Nucleus accumbens (tissue), 56 donors: ENCODE measurements at places on chromosomes 12 and 14.

- DNase-seq = no peak
These were observed 16.0 kb downstream of the FIGNL2 start for GRCh38 chr12:51832354-51833107.

DNA sequence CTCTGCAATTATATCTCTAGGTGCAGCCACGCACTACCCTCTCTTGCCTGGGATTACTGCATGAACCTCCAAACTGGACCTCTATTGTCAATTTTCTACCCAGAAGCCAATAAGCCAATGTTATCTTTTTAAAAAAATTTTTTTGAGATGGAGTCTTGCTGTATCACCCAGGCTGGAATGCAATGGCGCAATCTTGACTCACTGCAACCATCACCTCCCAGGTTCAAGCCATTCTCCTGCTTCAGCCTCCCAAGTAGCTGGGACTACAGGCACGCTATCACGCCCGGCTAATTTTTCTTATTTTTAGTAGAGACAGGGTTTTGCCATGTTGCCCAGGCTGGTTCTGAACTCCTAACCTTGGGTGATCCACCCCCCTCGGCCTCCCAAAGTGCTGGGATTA lies 11.2 kb upstream of the PXN start:
- no peak for DNase-seq

GRCh38 chr12:105986779-105987684 lies 151.7 kb downstream of the NUAK1 start:
- no peak for DNase-seq

DNA sequence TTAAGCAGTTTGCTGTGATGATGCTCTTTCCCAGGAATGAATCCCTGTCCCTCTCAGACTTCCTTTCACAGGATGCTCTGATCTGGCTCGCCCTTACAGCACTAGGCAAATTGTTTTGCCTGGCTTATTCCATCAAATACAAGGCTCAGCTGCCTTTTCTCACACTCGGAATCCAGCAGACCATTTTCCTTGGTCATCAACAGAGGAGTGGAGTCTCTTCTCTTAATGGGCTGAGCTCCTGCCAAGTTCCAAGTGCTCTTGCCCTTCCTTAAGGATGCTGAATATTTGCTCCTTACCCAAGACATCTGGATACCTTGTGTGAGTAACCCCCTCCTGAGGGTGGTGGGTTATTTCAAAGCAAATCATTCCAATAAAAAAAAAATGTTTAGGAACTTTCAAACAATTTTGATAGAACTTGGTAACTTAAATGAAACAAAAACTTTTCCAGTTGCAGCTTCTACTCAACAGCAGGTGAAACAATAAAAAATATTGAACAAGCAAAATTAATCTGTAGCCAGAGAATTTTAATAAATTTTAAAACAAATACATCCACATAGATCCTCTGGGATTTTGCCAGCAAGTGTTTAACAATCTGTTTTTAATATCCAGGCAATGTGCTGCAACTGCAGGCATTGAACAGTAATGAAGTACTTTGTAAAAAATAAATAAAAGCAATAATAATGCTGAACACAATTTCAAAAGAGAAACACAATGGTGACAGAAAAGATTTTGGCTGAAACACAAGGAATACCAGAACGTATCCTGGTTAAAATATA lies 264.0 kb upstream of the FAR2 start:
- DNase-seq = no peak

DNA sequence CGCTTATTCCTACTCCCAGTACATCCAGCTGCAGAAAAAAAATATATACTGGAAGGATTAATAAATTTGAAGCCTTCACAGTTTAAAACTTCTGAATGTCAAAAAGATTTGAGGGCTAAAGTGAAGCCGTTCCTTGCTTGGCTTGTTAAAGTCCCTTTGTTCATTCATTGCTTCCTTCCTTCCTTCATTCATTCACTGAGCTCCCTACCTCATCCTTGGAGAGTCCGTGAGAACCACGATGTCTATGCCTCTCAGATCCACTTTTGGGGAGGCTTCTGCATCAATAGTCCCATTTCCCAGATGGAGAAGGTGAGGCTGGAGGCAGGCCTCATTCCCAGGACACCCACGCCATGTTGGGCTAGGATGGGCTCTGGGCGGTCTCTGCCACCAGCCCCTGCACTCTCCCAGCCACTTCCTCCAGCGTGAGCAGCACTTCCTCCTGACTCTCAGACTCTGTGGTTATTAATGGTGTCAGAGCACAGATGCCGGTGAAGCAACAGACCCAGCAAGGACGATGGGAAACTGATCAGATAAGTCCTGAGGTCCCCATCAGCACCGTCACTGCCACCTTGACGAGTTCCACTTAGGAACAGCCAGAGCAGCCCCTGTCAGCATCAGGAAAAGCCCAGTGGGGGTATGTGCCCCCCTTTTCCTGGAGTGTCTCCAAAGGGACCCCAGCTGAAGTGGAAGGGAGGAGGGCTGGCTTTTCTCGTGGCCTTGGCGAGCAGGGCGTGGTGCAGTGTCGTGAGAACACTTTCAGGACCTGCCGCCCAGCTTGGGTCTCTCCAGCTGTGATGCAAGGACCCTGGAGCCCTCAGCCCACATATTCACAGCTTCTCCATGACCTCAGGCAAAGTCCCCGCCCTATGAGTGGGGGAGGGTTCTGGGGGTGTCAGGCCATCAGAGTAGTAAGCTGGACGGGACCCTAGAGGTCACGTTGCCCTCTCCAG lies 21.2 kb downstream of the ASB2 start:
- no peak for DNase-seq

DNA sequence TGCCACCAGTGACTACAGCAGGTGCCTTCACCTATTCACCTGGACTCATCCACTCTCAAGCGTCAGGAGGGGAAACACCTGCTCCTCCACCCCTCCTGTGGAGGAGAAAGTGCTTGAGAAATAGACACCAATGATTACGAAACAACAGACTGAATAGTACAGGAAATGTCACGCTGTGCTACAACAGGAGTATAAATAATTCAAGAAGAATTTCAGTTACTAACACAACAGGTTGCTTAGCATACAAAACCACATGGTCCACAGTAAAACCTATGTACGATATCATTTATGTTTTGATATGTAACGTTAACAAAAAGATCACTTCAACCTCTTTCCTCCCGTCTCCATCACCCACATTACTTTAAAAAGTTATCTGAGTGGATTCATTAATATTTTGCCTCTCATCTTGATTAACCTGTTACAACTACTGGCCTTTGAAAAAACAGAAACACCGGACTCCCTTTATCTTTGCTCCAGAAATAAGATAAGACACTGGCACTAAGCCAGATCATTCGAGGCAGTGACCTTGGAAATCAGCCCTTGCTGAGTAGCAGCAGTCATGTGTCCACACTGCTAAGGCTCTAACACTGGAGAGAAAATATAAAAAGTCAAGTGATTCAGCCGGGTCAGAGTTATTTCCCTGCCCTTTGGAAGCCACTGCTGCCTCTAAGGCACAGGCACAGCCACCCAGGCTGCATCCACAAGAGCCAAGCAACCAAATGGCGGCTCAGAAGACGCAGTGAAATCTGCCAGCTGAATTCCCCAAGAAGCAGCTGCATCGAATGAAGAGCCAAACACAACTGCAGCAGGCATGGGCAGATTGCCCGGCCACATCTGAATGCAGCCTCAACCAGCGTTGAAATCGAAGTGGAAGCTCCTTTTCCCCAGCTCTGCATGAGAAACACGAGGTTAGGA lies 40.9 kb downstream of the NT5DC3 start:
- peak; percentile 20 for DNase-seq

GRCh38 chr12:31205054-31205453 lies 120.9 kb downstream of the SINHCAF start:
- no peak for DNase-seq

- no peak for DNase-seq
These were observed 332.4 kb downstream of the NUAK1 start for GRCh38 chr12:105806400-105806770.

GRCh38 chr14:103679351-103679750 lies 35.9 kb downstream of the XRCC3 start:
- no peak for DNase-seq

DNA sequence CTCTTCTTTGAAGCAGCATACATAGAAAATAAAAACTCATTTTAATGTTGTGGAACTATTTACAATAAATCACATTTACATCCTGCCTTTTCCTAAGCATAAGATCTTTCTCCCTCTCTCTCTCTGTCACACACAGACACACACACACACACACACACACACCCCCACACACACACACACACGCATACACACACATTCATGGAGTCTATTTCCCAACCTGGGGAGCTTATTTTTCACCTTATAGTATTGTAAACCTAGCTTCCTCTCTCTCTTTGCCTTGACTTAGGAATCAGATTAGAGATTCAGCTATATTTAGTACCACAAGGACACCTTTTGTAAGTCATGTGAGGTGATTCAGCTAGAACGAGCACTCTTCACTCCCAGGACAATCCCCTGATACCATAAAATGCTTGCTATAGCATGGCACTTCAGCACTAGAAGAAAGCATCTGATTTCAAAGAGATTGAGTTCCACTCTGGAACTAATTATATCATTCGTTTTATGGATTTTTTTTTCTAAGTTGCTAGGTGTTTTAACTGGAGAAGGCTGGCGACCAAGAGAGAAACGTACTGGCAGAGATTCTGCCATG lies 23.6 kb downstream of the TMEM30B start:
- no peak for DNase-seq

DNA sequence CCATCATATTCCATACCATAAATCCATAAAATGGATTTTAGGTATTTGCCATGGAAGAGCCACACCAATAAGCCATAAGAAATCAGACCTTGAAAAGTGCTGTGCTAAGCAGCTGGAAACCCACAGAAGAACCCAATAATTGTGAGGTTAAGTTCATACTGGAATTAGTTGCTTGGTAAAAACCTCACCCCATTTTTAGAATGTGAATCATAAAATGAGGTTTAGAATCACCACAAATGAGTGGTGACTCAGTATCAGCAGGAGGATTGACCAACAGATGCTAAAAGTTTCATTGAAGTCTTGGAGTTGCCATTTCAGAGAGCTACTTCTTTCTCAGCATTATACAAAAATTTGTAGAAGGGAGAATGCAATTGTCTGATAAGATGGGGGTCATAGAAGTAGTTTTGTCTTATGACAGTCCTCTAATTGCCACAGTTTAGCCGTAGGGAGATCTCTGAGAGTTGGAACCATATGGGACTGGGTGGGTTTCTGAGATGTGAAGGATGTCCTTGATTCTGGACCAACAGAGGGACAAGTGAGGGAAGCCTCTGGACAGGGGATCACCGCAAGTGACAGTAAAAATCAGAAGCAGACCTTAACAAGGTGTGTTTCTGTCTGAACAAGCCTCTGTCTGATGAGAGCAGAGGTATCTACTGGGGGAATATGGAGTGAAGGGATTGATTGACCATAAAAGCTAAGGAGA lies 1.4 kb upstream of the STON2 start:
- DNase-seq = no peak

GRCh38 chr12:54471793-54472192 lies 1.6 kb downstream of the GTSF1 start:
- DNase-seq = no peak

DNA sequence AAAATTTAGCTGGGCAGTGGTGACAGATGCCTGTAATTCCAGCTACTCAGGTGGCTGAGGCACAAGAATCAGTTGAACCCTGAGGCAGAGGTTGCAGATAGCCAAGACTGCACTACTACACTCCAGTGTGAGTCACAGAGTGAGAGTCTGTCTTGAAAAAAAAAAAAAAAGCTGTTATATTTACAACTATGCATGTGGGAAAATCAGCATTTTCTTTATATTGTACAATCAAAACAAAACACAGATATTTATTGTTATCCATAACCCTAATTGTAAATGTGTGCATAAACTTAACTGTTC lies 12.5 kb downstream of the C1R start:
- DNase-seq = no peak

DNA sequence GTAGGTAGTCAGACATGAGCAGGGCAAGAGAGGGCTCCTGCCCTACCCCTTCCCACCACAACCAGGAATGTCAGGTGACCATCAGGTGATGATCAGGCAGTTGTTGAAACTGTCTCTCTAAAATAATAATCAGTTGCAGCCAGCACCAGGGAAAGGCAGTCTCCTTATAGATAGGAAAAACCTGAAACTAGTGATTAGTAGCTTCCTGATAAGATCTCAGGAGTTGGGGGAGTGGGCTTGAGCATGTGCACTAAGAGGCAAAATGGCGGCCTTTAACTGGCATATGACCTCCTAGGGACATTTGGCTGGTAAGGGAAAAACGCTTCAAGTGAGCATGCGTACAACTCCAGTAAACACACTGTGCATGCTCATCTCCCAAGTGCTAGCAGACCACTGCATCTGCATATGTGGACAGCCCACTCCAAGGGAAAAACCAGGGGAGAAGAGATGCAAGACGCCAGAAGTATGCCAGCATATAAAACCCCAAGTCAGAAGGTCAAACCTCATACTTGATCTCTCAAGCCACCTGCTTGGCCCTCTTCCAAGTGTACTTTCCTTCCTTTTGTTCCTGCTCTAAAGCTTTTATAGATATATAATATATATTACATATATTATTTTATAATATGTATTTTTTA lies 37.1 kb downstream of the TGFB3 start:
- DNase-seq = no peak

DNA sequence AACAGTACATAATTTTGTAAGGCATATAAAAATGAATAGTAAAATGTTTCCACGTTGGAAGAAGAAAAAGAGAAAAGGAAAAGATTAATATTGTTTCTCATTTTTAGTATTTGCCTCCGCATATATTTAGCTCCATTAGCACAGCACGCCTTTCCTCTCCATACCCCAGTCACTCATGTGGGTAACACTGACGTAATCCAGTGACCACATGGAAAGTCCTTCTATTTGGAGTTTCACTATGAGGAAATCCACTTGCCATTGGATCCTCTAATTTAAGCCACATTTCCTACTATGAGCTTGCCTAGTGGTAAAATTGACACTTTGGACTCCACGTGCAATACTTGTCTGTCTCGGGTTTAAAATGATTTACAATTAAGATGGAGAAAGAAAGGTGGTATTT lies 5.7 kb upstream of the SLCO1A2 start:
- no peak for DNase-seq

GRCh38 chr12:98743362-98743953 lies 98.4 kb downstream of the APAF1 start:
- peak; percentile 22 for DNase-seq

GRCh38 chr12:40534828-40535227 lies 157.4 kb upstream of the CNTN1 start:
- no peak for DNase-seq

DNA sequence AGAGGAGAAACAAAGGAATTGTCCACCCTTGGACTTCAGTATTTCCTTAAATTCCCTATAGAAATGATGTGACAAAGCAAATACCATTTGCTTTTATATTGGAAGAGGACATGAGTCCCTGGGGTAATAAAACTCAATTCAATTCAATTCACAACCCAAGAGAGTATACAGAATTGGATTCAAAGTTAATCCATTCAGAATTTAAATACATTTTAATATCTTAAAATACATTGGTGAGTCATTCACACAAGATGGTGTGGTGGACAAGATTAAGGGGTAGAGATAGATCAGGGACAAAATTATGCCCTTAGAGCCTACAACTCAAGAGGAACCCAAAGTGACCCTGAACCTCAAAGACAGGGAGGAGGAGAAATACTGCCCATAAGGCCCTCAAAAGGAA lies 495.0 kb upstream of the TMPO start:
- no peak for DNase-seq

GRCh38 chr12:101967506-101967905 lies 90.1 kb downstream of the DRAM1 start:
- no peak for DNase-seq
